ENCODE measurements at places on chromosomes 11 and 22.

DNA sequence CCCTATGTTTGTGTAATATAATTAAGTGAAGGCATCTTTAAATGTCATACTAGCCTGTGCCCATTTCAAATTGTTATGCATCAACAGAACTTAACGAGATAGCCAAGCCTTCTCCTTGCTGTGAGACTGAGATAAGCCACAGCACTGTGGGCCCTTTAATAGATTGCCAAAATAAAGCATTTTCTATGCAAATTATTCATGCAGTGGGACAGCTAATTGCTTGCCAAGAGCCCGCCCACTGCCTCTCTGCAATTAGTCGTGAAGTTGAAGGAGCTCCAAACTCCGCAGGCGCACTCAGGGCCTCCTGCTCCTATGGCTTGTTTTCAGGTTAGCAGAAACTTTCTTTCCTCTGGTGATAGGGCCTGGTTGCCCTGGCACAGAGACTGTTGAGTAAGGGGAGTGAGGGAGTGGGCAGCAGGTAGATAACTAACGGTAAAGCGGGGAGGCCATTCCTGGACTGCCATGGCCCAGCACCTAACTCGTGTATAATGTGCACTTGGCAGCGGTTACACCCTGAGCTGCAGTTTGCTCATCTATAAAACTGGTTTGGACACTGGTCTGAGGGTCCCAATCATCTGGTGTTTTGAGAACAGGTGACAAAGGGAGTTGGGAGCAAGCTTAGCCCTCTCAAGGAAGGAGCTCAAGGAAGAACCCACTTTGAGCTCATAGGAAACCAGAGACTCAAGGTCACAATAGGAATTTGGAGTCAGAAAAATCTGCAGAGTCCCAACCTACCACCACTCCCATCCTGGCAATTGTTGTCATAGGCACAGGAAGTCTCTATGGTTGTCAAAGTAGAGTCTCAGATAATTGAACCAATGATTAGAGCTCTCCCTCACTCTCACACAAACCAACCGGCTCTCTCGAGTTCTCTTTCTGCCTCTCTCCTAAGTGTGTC, 33.9 kb upstream of the RIC3 start:
- no peak for DNase-seq

GRCh38 chr22:43990044-43990443, 34.1 kb upstream of the PARVB start:
- DNase-seq: no peak

- no peak for DNase-seq
These were observed 15.6 kb downstream of the LTO1 start for GRCh38 chr11:69659591-69659990.

DNA sequence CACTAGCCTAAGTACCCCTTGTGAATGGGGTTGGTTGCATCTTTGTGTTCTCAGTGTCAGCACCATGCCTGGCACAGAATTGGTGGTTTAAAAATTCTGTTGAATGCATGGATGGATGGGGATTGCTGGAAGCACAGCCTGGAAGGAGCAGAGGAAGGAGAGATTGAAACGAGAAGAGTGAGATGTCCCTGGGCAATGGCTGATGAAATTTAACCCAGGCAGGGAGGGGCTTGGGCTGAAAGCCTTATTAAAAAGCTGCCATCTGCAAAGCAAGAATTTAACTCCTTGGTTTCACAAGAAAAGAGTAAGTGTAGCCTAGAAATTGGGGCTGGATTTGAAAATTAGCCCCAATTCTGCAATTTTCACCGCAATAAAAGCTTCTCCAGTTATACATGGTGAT, 126.7 kb downstream of the TEAD1 start:
- DNase-seq: no peak

- no peak for DNase-seq
These were observed 19.2 kb upstream of the SLC5A12 start for GRCh38 chr11:26741036-26741435.

GRCh38 chr11:134050541-134051383, 18.1 kb upstream of the JAM3 start:
- peak; percentile 83 for DNase-seq

All from hematopoietic multipotent progenitor cell (in vitro differentiated cells).